GM23338 (cell line): ENCODE measurements at places on chromosomes 3 and 15. TPM values are rescaled to one million over a fixed set of nuclear protein-coding genes. Genes with fewer than 3 reads are reported as not detected.

DNA sequence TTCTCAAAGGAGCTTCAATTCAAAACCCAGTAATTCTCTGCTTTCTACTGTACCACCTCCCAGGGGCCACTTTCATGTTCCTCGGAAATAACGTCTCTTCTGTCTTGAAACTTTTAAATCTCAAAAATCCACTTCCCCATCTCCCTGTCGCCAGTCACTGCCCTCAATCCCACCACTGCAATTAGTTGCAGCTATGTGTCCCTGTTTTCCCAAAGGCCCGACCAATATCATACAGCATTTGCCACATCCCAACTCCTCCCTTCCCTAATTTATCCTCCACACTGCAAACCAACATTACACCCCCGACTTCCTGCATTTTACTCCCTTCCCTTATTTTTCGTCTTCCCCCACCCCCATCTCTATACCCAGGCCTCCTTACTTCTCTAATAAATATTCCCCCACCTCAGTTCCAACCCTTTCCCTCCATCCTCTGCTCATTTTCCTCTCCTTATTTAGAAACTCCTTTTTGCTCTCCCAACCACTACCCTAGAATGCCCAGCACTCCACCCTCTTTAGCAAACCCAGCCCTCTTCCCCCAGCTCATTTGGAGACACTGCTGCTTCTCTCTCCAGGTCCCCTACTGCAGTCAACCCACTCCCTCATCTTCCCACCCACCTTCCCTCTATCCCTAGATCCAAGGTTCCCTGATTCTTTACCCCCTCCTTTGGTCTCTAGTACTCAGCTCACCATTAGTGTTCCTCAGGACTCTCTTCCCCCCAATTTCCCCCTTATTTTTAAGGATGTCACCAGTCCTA, 1.1 kb downstream of the NPTN start:
- peak; percentile 52 for DNase-seq

DNA sequence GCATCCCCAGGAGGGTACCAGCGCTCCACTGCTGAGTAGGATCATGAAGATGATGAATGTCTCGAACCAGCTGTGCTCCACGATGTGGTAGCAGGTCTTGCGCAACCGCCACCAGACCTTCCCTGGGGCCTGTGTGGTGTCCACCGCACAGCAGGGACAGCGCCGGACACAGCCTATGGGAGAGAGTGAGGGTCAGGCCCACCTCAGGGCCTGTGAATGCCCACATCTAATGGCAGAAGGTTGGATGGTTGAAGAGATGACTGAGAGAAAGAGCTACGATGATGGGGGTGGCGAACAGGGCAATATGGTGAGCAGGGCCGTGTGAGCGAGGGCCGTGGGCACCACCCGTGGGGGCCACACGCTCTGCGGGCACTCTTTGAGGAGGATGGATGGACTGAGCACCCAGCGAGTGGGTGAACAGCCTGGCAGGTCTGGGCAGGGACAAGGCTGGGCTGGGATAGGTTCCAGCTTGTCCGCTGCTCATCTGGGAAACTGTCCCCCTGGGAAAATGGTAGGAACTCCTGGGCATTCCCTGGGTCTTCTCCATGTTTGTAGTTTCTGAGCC, 74.1 kb downstream of the SCN5A start:
- DNase-seq, result no peak

The CYP1A2 gene
- total RNA-seq, result not detected in 2 replicates

DNA sequence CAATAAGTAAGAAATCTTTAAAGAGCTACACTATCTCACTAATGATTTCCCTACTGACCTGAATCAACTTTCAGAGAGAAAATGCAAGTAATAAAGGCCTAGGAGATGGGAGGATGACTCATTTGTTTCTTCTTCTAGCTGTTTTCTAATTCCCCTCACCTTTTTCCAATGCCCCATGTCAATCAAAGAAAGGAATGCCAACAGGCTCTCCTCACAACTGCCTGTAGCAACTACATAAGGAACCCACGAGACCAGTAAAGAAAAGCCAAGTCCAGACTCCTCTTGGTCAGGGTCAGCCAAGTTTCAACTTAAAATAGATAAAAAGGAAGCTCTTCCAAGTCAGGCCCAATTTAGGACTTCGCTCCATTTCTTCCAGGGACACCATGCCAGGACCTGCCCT, 201.9 kb downstream of the TNIK start:
- DNase-seq, result peak; percentile 15

- no peak for DNase-seq
Observed at GRCh38 chr3:123660900-123661299, 76.0 kb upstream of the HACD2 start.

GRCh38 chr15:82710208-82710555, 507 bp upstream of the AP3B2 start:
- DNase-seq, result peak; percentile 60

DNA sequence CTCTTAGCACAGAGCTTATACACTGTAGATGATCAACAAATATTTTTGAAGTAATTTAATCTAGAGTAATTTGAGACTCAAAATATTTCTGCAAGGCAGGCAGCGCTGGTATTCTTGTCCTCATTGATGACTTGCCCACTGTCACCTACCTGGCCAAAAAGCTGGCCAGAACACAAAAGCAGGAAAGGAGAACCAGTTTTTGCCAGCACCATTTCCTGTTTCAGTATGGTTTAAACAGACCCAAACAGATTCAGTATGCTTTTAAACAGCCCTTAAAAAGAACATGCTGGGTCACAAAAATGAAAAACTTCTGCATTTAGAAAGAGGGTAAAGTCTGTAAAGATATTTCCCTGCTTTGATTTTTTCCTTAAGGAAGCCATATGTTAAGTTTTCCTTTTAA, 42.3 kb upstream of the ZNF280D start:
- no peak for DNase-seq

The C3orf20 gene
- total RNA-seq, result not detected in 2 replicates

- no peak for DNase-seq
Observed at GRCh38 chr15:99932676-99933402, 199.6 kb upstream of the LYSMD4 start.

DNA sequence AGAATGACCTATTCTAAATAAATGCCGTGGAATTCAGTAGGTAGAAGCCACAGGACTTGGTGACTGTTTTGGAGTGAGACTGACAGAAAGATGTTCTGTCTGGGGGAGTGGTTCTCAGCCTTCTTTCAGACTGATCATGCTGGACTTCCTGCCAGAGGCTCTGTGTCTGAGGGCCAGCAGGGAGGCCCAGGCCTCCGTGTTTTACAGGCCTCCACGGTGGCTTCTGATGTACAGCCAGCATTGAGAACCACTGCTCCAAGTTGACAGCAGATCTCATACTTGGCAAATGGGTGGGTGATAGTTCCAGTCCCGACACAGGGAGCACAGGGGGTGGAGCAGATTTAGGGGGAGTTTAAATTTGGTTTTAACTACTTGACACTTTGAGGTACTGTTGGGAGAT, 6.7 kb upstream of the PIGZ start:
- no peak for DNase-seq

The SLC2A2 gene
- total RNA-seq, result not detected in 2 replicates

The IL17RD gene
- 79.6 and 104 TPM in 2 replicates for total RNA-seq

The TRIM71 gene
- 318 and 346 TPM in 2 replicates for total RNA-seq

DNA sequence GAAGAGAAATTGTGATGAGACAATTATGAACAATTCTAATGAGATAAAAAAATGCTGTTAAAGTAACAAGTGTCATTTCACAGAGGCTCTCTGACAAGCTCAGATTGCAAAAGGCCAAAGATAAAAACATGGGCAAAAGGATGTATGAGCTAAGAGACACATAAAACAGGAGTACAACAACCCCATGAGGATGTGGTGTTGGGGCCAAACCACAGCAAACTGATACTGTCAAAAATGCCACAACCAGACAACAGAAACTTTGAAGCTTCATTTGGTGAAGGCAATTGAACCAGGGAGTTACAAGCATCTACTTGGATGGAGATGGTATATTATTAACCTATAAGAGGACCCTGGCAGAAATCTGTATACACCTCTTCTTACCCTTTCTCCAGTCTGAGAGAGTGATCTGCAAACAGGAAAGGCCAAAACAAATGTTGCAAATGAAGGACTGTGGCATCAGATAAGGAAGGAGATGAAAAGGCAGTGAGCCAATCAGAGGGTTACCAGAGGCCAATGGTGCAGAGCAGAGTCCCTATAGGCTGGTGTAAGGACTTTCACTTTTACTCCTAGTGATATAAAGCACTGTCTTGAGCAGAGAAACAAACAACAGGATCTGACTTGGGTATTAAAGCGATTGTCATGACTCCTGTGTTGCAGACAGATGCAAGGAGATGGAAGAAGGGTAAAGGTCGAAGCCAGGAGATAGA, 659.0 kb downstream of the NTRK3 start:
- peak; percentile 6 for DNase-seq

GRCh38 chr15:92400980-92401787, 7.5 kb downstream of the ST8SIA2 start:
- no peak for DNase-seq

The HDC gene
- total RNA-seq, result not detected in 2 replicates

- DNase-seq, result no peak
Observed at GRCh38 chr15:65922621-65923020, 53.3 kb downstream of the RAB11A start.

DNA sequence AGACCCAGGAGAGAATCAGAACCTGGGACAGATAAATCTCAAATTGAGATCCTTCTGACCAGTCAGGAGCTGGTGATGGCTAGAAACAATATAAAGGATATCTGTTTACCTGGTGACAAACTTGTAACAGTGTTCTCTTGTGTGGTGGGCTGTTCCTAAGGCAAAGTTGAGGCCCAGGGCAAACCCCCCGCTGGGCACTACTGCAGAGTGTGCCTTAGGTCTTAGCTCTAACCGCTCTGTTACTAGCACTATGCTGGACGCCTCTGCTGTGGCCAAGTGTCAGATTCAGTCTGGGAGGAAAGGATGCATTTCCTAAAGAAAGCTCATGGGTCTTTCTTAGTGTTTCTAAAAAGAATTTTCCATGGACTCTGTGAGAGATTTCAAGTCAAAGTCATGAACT, 146.5 kb upstream of the MEIS2 start:
- peak; percentile 18 for DNase-seq

- no peak for DNase-seq
Observed at GRCh38 chr15:48985516-48985915, 21.8 kb upstream of the SHC4 start.

DNA sequence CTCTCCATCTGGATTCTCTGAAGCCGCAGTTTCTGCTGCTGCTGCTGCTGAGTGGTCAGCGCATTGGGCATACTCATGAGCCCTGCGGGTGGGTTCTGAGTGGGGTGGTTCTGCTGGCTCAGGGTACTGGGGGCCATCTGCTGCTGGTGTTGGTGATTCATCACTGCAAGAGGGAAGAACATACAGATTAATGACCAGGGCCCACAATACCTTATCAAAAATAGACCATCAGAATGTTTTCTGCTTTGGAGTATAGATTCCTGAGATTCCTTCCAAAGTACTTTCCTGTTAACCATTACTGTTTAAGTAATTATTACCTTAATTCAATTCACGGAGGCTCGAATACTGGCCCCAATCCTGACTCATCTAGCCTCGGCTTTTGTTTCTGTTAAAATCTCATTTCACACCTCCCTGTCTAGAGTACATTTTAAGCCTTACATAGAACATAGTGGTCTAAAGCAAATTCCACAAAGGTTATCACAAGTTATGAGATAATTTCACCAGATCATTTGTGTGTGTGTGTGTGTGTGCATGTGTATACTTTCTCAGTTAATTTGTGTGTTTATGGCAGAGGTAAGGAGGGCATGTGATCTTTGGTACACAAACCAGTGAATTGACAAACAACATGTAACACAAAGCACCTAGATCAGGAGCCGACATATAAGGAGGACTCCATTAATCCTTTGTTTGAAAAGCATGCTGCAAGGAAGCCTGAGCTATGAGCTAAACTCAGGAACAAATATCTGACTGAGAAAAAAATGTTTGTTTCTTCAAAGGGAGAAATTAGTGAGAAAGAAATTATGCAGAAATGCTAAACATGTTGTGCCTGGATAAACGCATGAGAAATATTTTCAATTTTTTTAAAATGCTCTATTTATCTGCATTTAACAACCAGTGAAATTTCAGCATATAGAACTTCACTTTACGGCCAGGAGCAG, 68.1 kb downstream of the TM4SF4 start:
- DNase-seq, result no peak

The TF gene
- total RNA-seq, result 0.76 and 2.9 TPM in 2 replicates

GRCh38 chr15:88833731-88834100, 30.5 kb downstream of the ACAN start:
- DNase-seq, result no peak

- DNase-seq, result peak; percentile 27
Observed at GRCh38 chr3:20185331-20185678, 701 bp downstream of the SGO1 start.

- no peak for DNase-seq
Observed at GRCh38 chr15:68503791-68504680, 72.1 kb upstream of the ITGA11 start.

GRCh38 chr15:86201313-86202008, 121.8 kb downstream of the AGBL1 start:
- DNase-seq, result peak; percentile 5

GRCh38 chr3:98982351-98982750, 80.9 kb upstream of the DCBLD2 start:
- no peak for DNase-seq

The CD200R1 gene
- 0.12 and 0.28 TPM in 2 replicates for total RNA-seq

DNA sequence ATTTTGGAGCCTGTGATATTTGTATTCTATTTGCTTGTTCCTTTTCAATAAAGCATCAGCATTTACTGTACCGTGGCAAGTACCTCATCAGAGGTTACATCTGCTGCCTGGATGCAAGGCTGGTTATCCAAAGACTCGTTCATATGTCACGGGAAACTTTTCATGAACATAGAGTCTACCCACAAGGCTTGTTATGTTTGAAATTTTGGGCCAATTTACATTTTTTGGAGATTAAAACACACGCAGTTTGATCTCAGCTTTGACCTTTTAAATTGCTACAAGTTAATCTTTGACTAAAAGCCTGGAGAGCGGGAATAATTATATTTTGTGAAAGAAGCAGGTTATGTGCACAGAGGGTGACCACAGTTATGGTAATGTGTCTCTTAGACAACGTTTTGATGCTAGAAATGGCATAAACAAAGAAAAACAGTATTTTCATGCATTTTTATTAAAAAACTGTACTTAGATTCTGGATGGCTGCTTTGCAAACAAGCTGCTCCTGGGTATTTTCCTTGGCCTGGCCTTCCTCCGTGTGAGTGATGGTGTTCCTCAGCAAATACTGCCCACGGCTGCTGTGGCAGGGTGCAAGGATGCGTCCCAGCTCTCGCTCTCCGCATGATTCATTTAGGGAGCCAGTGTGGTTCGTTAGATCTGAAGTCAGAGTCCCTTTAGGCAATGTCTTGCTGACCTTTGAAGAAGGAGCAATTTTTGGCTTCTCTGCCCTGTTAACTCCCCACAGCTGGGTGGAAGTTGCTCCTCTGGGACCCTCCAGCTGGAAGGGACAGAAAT, 27.1 kb downstream of the CHST2 start:
- no peak for DNase-seq
